ENCODE measurements at places on chromosomes 7 and 10.

DNA sequence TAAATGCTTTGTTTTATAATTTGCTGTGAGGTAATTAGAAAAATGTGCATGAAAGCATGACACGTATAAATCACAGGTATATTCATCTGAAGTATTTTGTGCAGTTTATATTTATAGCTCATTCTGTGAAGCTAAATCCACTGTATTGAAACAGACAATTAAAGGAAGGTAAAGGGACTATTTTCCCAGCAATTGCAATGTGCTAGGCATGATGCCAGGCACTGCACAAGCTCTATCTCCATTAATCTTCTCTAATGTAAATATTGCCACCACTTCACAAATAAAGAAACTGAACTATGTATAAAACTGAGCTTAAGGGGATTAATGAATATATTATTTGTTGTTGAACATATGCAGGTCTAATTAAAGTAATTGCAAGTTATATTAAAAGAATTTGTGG, 1012.5 kb downstream of the NRG3 start:
- no peak for DNase-seq

GRCh38 chr7:25820432-25821040, 331.5 kb upstream of the NFE2L3 start:
- no peak for DNase-seq

- no peak for DNase-seq
These were observed 55.8 kb upstream of the PFKFB3 start for GRCh38 chr10:6146921-6147320.

DNA sequence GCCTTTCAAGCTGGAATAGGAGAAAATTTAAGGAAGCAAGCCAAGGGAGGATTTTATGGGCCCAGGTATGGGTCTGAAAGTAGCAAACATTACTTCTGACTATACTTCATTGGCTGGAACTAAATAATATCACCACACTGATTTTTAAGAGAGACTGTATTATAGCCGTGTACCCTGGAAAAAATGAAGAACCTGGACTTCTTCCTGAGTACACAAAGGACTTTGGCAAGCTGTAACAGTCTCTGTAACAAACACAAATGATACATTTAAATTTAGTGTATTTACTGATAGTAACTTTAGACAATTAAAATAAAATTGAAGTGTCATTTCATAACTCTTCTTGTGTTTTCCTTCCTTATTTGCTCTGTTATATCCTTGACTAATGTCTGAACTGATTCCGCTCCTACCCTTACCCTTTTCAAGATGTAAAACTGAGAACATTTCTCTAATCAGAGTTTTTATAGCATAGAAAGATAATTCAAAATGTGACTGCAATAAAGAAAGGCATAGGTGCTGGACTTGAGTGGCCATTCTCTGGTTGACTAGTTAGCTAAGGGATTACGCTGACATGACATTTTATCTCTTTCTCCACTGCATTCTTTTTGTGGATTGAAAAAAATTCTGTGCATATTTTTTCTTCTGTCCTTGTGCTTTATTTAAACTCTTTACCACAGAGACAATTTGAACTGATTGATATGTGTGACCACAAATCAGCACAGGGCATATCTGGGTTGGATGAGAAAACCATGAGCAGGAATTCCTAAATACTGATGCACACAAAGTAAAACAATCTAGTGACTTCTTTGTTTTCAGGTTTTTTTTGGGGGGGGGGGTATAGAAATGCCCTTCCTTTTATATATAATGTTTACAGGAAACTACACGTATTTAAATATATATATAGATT, 349.7 kb downstream of the MDFIC start:
- DNase-seq: no peak

- DNase-seq: no peak
These were observed 11.8 kb upstream of the COBL start for GRCh38 chr7:51328351-51328801.

- no peak for DNase-seq
These were observed at the start of gene CACNB2 for GRCh38 chr10:18140149-18140956. Gene CACNB2, plus strand, starts transcription at chr10:18140424.

DNA sequence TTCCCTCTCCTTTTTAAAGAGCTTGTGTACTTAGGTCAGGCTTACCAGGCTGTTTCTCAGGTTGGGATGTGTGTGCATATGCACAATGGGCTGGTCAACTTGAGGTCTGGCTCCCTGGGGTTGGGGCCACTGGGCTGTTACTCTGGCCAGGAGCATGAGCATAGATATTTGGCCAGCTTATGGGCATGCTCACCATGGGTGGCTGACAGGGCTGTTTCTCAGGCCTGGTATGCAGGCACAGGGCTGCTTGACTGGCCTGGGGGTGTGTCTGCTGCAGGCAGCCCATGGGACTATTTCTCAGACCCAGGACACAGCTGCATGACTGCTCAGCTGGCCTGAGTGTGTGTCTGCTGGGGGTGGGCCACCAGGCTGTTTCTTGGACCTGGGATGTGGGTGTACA, 34.6 kb downstream of the SCART1 start:
- no peak for DNase-seq

DNA sequence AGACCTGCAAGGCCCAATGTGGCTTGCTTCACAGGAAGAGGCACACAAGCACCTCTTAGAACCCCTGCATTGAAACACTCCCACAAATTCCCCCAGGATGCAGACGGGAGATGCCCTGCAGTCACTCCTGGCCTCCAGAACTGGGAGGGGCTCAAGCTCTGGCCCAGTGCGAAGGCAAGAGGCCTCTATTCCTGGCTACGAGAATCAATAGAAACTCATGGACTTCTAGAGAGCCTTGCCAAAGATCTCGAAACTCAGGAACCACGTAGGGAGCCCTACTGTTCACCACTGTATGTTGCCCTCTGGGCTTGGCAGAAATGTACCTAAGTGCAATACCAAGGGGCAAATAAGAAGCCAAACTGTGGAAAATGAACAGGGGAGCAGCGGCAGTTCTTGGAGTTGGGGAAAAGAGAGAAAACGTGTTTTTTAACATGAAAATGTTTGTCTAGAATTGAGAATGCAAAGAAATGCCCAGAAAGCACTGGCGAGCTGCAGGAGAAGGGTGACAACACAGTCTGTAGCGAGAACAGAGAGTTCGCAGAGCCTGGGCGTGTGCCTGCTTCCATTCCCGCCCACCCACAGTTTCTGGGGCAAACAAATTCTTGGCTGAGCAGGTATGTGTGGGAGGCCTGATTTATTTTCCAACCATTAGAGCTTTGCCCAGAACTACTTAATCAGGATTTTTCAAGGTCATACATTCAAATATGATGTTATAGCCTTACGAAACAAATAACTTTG, 260.5 kb upstream of the KLF14 start:
- no peak for DNase-seq

- DNase-seq: no peak
These were observed 91.2 kb upstream of the PARD3 start for GRCh38 chr10:34906067-34906965.
